ENCODE measurements at places on chromosomes 11 and 22.
A peak's percentile ranks its signal among the peaks of the same experiment; 100 is the strongest.

DNA sequence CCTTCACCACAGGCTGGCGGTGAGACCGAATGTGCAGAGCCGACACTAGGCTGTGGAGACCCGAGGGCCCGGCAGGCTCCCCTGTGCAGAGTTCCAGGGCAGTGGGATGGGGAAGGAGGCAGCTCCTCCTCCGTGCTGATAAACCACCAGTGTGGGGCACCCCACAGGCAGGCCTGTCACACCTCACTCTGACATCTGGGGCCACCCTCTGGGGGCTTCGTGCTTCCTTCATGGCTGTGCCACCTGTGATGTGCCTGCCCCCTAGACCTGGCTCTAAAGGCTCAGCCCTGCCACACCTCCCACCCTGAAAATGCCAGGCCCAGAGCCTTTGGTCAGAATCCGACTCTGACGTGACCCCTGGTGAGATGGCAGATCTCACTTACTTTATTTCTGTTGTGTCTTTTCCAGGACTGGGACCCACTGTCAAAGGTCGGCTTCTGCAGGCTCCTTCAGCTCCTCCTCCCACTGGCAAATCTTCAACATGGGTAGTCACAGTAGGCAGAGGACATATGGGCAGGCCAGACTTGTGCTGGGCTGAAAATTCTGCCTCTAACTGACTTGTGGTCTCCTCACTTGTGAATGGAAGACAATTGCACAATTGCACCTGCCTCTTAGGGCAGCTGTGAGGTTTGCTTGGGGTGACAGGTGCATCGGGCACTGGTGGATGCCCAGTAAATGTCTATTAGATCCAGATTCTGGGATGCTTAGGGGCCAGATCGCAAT is 46.2 kb upstream of the TSKU start:
- DNase-seq: no peak

DNA sequence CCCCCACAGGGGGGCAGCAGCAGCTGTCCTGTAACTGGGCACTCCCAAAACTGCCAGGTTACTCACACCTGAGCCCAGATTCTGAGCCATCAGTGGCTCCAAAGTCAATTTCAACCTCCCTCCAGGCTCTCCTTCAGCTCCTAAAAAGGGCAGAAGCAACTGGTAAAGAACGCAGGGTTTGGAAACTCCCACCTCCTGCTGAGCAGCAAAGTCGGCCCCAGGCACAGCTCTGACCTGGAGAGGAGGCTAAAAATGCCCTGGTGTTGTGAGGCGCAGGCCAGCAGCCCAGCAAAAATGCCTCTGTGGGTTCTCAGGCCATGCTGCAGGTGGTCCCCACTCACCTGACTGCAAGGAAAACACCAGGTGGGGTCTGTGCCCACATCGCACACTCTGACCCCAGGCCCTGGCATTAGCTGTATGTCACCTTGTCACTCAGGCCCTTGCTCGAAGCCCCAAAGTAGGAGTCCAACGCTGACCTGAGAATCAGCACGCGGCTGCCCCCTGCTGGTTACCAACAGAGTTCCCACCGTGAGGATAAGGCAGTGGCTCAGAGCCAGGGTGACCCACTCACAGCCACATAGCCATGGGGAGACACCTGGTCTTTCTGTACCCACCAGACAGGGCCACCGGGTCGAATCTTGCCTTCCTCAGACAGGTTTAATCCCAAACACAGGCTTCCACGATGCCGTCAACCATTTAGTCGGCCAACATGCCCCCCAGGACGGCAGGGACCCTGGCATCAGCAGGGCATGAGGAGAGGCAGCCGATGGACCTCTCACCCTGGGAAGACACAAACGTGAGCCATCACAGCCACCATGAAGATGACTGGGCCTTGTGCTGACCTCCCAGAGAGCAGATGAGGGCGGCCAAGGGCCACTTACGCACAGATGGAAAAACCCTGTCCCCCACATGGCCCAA is 11.1 kb downstream of the POLR3H start:
- peak; percentile 80 for DNase-seq

- peak; percentile 68 for DNase-seq
Observed at GRCh38 chr22:36334081-36334820, 53.5 kb downstream of the MYH9 start.

DNA sequence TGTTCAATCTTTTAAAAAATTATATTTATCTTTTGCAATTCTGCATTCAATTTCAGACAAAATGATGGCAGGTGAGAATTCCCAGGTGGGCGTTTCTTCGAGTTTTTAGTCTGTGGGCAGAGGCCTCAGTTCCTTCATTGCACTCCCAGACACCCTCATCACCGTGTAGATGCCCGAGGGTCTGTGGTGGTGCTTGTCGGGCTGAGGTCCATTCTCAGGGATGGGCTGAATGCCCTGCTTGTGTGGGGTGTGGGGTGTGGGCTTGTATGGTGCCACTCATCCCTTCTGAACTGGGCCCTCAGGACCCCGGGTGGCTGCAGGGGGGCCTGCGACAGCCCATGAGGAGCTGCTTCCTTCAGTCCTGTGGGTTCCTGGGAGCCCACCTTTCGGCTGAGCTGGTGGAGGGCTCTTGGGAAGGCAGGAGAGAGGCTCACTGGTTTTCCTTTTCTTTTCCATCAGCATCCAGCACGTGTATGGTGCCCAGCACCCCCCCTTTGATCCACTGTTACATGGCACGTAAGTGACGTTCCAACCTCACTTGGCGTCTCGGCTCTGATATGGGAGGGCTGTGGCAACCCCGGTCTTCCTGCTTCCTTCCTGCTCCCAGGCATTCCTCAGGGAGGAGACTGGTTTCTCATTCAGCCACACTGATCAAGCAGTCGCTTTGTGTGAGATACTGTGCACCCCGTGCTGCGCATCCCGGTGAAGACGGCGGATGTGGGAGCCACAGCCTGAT is 29.8 kb downstream of the TBC1D22A start:
- no peak for DNase-seq

DNA sequence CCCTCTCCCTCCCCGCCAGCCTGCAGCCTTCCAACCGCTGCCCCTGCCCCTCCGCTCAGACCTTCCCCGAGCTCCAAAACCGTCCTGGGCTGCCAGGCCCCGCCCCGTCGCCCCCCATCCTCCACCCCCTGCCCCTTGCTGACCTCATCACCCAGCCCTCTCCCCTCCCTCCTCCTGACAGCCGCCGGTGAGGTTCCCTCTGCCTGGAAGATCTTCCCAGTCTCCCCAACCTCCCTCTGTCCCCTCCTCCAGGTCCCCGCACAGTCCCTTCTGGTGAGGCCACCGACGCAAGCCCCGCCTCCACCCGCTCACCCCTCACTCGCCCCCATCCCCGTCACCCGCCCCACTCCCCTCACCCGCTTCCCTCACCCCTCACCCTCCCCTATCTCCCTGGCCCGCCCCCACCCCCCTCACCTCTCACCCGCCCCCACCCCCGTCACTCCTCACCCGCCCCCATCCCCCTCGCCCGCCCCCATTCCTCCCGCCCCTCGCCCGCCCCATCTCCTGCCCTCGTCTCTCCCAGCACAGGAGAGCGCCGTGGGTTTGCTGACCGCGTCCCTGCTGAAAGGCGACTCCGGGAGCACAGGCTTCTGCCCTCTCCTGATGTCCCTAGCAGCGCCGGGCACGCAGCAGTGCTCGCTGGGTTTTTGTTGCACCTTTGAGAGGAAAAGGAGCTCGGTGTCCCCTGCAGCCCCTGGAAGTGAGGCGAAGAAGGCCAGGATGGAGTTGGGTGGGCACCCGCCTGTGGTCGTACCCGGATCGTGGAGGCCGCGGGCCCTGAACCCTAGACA is 16.4 kb upstream of the UPK3A start:
- DNase-seq: no peak

- DNase-seq: no peak
Observed at GRCh38 chr11:58395581-58395980, 11.1 kb downstream of the OR5B3 start.

DNA sequence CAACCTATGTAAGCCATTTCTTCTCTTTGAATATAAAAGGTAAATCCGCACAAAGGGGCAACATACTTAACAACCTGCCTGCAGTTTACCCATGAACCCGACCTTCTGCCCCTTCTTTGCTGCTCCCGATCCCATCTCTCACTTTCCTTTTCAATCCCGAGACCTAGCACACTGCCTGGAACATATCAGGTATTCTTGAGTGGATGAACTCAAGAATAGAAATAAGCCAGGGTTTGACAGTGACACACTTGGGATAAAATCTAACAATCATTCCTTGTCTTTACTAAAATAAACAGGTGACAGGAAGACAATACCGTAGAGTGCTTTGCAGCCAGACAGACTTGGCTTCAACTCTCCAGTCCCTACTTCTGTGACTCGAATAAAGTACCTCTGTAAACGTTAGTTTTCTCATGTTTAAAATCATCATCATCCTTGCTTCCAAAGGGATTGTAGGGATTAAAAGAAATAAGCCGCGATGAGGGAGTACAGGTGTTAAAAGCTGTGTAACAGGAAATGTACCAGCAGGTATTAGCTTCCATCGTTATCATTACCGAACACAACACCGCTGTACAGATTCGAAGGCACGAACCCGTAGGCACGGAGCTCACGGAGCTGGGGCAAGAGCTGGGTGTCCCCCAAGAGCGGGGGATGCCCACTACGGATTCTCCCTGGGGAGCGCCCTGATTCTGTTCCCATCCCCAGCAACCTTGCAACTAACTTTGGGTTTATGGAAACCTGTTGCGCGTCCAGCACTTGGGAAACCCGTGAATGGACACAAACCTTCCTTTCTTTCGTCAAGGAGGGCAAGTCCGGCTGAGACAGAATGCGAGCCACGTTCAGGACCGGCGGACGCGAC is 720 bp downstream of the UFD1 start:
- DNase-seq: no peak

DNA sequence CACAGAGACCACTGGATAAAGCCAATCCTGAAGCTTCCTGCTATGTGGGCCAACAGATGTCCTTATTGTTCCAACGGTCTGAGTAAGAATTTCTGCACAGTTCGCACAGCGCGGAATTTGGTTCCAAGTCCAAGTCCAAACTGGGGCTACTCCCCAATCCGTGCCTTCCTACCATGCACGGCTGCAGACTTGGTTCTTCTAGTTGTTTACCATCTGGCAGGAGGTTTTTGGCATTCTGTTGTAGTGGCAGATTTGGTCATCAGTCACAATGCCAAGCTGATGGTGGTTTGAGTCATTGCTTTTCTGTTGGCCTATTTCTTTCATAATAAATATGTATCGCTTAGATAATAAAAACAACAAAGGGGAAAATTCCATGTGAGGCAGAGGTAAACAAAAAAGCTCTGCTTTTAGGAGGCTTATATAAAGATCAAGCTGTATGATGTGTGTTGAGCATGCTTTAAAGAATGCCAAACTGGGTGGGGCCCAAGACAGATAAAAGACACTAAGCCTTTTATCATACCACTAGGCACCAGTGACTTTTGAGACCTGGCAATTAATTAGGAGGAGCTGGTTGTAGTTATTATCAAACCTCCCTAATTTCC is 52.5 kb upstream of the SYN3 start:
- no peak for DNase-seq

GRCh38 chr22:24482575-24482974 is 12.6 kb upstream of the UPB1 start:
- no peak for DNase-seq

GRCh38 chr11:117621226-117621625 is 175.8 kb downstream of the DSCAML1 start:
- no peak for DNase-seq
